ENCODE measurements at places on chromosomes 6 and 20.

DNA sequence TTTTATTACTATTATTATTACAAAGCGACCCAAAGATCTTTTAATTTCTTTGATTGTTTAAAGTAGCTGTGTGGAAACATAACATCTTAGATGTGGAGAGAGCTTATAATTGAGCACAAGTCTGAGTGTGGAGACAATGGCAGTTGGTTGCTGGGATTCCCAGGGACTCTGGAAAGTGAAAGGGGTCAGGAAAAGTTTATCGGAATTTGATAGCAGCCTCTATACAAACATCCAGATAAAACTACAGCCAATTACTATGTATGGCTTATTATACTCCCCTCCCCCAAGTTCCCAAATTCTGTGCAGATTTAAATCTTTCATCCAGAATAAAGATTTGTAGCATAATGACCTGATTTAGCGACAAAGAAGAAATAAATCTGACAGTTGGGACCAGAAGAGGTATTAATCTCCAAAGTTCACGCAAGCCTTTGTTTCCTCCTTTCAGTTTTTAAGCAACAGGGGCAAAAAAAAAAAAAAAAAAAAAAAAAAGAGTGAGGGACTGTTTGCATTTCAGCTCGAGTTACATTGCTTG lies 121.4 kb upstream of the MAP3K7 start:
- no peak for DNase-seq

GRCh38 chr6:27593200-27593818 lies 120.4 kb upstream of the ZNF184 start:
- no peak for DNase-seq

GRCh38 chr6:36141091-36141490 lies 10.8 kb downstream of the MAPK13 start:
- no peak for DNase-seq

DNA sequence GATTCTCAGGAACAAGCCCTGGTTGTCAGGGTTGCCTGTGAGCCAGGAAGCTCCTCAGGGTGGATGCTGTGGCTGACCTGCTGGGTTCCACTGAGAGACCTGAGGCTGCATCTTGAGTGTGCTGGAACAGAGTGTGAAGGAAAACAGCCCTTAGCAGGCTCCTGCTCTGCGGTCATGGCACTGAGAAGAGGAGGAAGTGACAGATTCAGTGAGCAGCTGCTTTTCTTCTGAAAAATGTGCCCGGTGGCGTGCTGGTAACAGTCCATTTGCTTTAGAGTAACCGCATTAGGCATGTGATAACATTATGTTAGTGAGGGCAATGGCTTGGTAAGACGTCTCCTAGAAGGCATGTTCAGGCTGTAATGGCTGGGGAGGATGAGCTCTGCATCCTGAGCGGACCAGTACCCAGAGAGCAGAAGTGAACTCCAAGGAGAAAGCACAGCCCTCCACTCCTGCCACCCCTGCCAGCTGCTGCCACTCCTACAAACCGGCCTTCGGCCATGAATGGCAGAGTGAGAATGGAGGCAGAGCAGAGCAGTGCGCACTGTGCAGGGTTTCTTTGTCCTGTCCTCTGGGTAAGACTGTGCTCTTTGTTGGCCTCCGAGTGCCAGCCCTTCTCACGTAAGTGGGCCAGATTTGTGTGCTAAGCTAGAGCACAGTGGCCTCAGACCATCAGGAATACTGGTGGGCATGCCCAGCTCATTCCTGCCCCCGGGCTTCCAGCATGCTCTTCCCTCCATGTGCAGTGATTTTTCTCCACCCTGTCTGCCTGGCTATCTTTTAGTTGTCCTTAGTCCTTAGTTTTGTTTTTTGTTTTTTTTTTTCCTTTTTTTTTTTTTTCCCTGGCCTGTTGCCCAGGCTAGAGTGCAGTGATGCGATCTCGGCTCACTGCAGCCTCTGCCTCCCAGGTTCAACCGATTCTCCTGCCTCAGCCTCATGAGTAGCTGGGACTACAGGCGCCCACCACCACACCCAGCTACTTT lies 98.1 kb upstream of the VSTM2L start:
- no peak for DNase-seq

DNA sequence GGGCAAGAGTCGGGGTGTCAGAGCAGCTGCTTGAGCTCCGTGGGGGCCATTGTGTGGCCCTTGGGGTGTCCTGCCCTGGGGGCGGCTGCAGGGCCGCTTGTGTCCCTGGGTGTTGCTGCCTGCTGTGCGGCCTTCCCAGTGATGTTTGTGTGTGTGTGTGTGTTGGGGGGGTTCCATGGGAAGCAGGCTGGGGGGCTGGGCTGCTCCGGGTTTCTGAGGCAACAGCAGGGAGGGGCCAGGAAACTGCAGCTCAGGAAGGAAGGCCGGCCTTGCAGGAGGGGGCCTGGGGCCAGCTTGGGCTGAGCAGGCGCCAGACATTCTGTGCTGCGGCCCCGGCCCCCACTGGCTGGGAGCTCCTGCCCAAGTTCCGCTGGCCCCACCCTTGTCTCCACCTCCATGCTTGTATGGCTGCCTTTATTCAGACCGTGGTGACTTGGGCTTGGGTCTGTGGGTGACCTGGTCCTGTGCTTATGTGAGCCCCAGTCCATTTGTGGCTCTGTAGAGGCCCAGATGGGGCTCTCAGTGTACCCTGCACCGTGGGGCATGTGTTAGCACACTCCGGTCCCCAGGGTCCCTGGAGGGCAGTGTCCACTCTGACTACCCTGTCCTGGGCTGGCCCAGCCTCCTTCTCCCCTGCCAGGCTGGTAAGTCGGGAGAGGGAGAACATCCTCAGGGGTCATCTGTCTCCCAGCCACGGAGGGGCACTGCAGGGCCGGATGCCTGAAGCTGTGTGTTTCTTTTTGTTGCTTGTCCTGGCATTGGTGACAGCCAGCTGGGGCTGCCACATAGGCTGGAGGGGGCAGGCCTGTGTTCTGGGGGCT lies 4.6 kb upstream of the SOX18 start:
- no peak for DNase-seq

GRCh38 chr6:7973584-7973983 lies 63.0 kb upstream of the TXNDC5 start:
- DNase-seq, result no peak

DNA sequence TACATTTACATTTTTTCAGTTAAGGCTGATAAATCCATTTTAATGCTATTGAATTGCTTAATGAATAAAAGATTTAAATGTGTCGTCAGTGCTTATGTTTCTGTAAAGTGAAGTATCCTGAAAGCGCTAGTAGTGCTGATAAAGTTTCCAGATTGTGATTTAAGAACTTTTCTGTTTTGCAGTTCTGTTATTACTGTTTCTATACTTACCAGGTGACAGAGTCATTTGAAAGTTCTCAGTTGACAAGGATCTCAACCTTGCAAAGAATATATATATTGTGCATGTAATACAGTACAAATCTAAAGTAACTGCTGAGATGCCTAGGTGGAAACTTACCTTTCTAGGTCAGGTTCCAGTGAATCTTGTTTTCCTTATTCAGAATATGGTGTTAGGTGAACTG lies 201.8 kb downstream of the ARID1B start:
- DNase-seq, result no peak

DNA sequence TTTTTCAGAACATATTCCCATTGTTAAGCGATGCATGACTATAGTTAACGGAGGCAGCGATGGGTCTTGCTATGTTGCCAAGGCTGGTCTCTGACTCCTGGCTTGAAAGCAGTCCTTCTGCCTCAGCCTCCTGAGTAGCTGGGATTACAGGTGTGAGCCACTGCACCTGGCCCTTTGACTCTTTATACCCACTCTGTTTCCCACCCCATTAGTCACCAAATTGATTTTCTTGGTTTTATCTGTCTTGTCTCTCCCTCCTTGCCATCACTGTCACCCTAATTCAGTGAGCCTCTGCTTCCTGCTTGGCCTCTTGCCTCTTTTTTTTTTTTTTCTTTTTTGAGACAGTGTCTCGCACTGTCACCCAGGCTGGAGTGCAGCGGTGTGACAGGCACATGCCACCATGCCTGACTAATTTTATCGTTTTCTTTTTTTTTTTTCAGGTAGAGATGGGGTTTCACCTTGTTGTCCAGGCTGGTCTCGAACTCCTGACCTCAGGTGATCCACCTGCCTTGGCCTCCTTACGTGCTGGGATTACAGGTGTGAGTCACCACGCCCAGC lies 31.3 kb downstream of the ZFAND3 start:
- no peak for DNase-seq

GRCh38 chr20:31919410-31920155 lies 32.3 kb downstream of the PDRG1 start:
- DNase-seq, result no peak
